ENCODE measurements at places on chromosomes 2 and 18. TPM values are rescaled to one million over a fixed set of nuclear protein-coding genes. Genes with fewer than 3 reads are reported as not detected.

IGFBP5 gene
- total RNA-seq, result not detected

NTSR2 gene
- not detected for total RNA-seq

LIMS2 gene
- total RNA-seq, result 48.3 TPM

CTAGE1 gene
- total RNA-seq, result not detected

LCT gene
- total RNA-seq, result 0.07 TPM

GPAT2 gene
- total RNA-seq, result 6.6 TPM

HOXD4 gene
- 13.7 TPM for total RNA-seq

PNO1 gene
- 25.6 TPM for total RNA-seq

MEIS1 gene
- 26.5 TPM for total RNA-seq

Measured in endothelial cell of umbilical vein (primary cell).